ENCODE measurements at places on chromosomes 6 and 20.

DNA sequence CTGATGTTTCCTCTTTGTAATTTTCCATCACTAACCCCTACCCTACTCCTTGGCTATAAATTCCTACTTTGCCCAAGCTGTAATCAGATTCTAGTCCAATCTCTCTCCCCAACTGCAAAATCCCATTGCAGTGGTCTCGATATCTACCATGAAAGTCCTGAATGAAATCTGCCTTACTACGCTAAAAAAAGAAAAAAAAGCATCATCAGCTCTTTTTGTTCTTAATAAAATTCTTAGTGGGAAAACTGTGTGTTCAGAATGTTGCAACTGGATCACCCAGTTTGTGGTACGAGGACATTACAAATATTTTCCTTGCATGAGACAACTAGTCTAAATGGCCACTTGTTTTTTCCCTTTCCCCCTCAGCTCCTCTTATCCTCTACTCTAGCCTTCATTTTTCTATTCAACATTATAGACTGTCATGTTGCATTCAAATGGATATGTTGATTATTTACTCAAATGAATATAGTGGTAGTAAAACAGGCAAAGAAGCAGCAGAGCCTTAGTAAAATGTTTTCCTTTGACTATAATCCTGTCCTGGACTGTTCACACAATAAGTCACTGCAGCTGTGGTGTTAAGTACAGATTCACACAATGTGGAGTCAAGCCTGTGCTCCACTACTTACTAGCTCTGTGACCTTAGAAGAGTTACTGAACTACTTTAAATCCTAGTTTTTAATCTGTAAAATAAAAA lies 527.1 kb upstream of the MARCKS start:
- no peak for DNase-seq

DNA sequence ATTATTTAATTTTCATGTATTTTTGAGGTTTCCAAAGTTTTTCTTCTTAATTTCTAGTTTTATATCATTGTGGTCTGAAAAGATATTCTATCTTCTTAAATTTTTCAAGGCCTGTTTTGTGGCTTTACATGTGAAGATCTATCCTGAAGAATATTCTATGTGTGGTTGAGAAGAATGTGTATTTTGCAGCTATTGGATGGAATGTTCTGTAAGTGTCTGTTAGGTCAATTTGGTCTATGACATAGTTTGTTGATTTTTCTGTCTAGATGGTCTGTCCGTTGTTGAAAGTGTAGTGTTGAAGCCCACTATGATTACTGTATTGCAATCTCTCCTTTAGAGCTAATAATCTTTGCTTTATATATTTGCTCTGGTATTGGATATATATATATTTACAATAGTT lies 125.7 kb downstream of the CRYBG1 start:
- DNase-seq, result no peak

- peak; percentile 53 for DNase-seq
Observed at GRCh38 chr6:142822842-142823241, 122.1 kb downstream of the HIVEP2 start.

DNA sequence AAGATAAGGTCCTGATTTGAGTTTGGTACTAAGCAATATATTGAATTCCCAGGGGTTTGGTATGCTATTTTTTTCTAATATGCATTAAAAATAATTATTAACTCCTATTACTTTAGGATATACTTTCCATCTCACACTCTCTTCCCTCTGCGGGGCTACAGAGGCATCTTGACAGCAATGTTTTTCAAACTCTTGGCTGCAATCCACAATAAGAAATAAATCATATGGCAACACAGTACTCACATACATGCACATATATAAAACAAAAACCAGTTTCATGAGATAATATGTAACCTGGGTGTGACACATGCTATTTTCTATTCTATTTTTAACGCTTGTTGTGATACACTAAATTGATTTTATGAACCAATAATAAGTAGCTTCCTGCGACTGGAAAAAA lies 189.5 kb downstream of the UNC5CL start:
- no peak for DNase-seq

GRCh38 chr6:21914121-21914973 lies 320.8 kb downstream of the SOX4 start:
- no peak for DNase-seq

All from NAMALWA (cell line).